ENCODE measurements at places on chromosomes 12 and 14.
A peak's percentile ranks its signal among the peaks of the same experiment; 100 is the strongest.

- H3K4me3 ChIP-seq = no peak overlapping the region
- no peaks in the 10 kb centered on the region for H3K36me3 ChIP-seq
- H3K27ac ChIP-seq = no peak overlapping the region
- DNase-seq = no peak
- H3K4me1 ChIP-seq = no peaks in the 10 kb centered on the region
Measured at GRCh38 chr14:61026526-61026925, 45.5 kb downstream of the SLC38A6 start.

DNA sequence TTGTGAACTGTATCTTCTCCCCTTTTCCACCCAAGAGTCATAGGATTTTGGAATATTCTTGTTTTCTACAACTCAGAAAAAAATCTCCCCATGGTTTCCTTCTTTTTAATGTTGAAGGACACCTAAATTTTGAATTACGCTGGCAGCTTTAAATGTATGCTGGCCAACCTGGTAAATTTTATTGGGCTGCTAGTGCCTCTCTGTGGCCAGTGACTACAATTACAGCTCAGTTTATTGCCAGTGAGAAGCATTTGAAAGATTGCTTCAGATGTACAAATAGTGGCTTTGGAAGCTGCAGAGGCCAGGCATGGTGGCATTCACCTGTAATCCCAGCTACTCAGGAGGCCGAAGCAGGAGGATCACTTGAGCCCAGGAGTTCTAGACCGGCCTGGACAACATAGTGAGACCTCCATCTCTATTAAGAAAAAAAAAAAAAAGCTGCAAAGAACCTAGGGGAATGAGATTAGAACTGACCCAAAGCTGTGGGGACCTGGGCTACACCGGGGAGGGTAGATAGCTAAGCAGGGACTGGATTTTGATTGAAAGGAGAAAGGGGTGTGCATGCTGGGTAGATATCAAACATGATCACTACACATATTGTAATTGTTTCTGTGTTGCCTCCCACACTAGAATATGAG, 7.6 kb upstream of the RAB21 start:
- no peaks in the 10 kb centered on the region for H3K4me1 ChIP-seq
- H3K4me3 ChIP-seq = no peak overlapping the region
- H3K27ac ChIP-seq = no peak overlapping the region
- no peaks in the 10 kb centered on the region for H3K36me3 ChIP-seq
- peak; percentile 23 for DNase-seq

- no peak overlapping the region for H3K27ac ChIP-seq
- no peak for DNase-seq
- H3K27me3 ChIP-seq = no peaks in the 10 kb centered on the region
- H3K4me3 ChIP-seq = no peak overlapping the region
- H3K4me1 ChIP-seq = peaks cover 34% of the 10 kb centered on the region
- no peaks in the 10 kb centered on the region for H3K36me3 ChIP-seq
Measured at GRCh38 chr12:45477526-45477925, 252.0 kb upstream of the ARID2 start.

DNA sequence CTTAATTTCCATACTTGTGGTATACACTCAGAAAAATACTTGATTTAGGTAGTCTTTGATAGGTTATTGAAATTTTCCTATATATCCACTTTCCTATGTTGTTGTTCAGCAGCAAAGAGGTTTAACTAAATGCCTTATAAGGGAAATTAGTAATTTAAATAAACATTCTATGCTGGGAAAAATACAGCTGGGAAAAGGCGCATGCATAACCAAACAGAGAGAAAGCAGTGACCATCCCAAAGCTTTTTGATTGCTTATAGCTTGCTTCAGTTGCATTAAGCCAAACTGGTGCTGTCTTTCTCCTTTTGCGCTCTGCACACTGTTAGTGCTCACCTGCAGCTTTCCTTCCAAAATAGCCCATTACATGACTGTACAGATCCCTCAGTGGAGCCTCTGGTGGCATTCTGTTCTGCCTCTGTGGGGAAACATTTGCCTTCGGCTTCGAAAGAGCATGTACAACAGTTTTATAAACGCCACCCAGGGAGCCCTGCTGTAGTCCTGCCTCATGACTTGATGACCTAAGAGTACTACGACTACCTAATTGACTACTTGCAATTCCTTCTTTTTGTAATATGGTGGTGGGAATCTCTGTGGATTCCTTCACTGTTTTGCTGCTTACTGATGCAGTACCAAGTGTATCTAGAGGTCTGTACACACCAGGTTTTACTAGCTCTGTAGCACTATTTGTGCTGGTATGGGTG, 120.8 kb downstream of the RALGAPA1 start:
- H3K4me1 ChIP-seq = no peaks in the 10 kb centered on the region
- no peaks in the 10 kb centered on the region for H3K36me3 ChIP-seq
- H3K27ac ChIP-seq = no peak overlapping the region
- DNase-seq = no peak
- no peaks in the 10 kb centered on the region for H3K27me3 ChIP-seq
- H3K4me3 ChIP-seq = no peak overlapping the region

- no peak overlapping the region for H3K4me3 ChIP-seq
- H3K27me3 ChIP-seq = peaks cover 80% of the 10 kb centered on the region
- DNase-seq = no peak
- no peak overlapping the region for H3K27ac ChIP-seq
- H3K36me3 ChIP-seq = no peaks in the 10 kb centered on the region
Measured at GRCh38 chr14:103087343-103087835, 3.4 kb downstream of the LBHD2 start.

DNA sequence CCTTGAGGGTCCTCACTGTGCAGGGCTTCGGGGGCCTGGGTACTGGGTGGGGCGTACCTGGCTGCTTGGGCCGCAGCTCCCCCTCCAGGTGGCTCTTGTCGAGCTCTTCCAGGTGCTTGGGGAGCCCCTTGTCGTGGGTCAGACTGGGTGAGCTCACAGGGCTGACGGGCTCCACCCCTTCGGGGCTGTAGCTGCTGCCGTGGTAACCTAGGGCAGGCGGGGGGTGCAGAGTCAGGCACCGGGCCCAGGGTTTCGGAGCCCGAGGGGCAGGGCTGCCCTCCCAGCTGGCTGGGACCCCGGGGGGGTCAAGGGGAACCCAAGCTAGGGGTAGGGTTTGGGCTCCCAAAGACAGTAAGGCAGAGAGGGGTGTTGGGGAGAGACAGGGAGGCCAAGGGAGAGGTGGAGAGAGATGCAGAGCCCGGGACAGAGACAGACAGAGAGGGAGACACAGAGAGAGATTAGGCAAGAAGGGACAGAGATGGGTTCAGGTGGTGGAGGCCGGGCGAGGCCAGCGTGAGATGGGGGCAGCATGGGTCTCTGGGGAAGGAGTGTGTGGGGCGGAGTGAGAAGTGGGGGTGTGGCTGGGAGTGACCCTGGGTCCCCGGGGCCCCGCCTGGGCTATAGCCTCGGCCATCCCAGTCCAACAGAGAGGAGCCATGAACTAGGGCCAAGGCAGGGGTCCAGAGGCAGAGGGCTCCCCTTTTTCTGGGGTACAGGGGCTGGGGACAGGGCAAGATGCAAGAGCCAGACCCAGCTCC, 40.7 kb downstream of the RFLNA start:
- no peaks in the 10 kb centered on the region for H3K4me1 ChIP-seq
- H3K27me3 ChIP-seq = no peaks in the 10 kb centered on the region
- no peak overlapping the region for H3K27ac ChIP-seq
- DNase-seq = no peak
- H3K36me3 ChIP-seq = peaks cover 79% of the 10 kb centered on the region
- no peak overlapping the region for H3K4me3 ChIP-seq

GRCh38 chr14:95573313-95573712, 38.5 kb downstream of the GLRX5 start:
- H3K36me3 ChIP-seq = no peaks in the 10 kb centered on the region
- H3K27ac ChIP-seq = no peak overlapping the region
- DNase-seq = no peak

Measured in thymus (tissue), 14 donors.